ENCODE measurements at places on chromosomes 1 and 21.

DNA sequence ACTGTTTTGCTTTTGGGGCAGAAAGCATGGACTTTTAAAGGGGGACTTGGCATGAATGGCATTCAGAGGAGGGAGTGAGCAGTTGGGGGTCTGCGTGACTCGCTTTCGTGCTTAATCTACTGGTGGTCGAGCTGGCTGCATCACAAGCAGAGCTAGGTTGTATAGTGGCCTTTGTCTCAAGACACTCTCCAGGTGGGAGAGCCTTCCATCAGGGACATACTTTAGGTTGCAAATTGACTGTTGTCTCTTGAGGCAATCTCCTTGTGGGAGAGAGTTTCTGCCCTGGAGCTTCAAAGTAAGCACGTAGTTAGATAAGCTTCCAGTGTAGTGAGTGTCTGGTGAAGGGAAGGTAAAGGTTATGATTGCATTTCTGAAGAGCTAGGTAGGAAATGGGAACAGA lies 93.9 kb downstream of the C1orf21 start:
- no peak for DNase-seq

- DNase-seq = peak; percentile 33
Observed at GRCh38 chr1:42456754-42457089, 379 bp downstream of the PPCS start.

- peak; percentile 20 for DNase-seq
Observed at GRCh38 chr1:198018529-198018928, 101.4 kb downstream of the LHX9 start.

GRCh38 chr1:54129858-54130257 lies 22.9 kb downstream of the CDCP2 start:
- no peak for DNase-seq

DNA sequence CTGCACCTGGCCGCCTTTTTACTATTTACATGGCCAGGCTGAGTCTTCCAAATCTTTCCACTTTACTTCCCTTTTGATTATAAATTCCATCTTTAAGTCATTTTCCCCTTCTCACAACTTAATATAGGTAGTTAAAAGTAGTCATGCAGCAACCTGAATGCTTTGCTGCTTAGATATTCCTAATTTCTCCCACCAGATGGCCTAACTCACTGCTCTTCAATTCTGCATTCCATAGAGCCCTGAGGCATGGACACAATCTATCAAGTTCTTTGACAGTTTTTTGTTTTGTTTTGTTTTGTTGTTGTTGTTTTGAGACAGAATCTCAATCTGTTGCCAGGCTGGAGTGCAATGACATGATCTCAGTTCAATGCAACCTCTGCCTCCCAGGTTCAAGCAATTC lies 21.7 kb upstream of the FAAH start:
- DNase-seq = no peak

DNA sequence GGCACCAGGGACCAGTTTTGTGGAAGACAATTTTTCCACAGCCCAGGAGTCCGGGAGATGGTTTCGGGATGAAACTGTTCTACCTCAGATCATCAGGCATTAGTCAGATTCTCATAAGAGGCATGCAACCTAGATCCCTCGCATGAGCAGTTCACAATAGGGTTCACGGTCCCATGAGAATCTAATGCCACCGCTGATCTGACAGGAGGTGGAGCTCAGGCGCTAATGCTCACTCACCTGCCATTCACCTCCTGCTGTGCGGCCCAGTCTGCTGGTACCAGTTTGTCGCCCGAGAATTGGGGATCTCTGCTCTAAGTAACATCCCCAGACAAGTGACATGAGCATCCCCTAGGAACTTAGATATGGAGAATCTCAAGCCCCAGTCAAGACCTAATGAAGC lies 180.7 kb downstream of the COQ8A start:
- no peak for DNase-seq

- DNase-seq = no peak
Observed at GRCh38 chr1:66751160-66751559, 1.1 kb upstream of the DYNLT5 start.

GRCh38 chr1:3711780-3712451 lies 40.3 kb upstream of the CCDC27 start:
- DNase-seq = no peak

GRCh38 chr1:119732465-119733168 lies 20.9 kb downstream of the PHGDH start:
- DNase-seq = no peak

GRCh38 chr1:190476806-190477205 lies 858 bp downstream of the BRINP3 start:
- no peak for DNase-seq

DNA sequence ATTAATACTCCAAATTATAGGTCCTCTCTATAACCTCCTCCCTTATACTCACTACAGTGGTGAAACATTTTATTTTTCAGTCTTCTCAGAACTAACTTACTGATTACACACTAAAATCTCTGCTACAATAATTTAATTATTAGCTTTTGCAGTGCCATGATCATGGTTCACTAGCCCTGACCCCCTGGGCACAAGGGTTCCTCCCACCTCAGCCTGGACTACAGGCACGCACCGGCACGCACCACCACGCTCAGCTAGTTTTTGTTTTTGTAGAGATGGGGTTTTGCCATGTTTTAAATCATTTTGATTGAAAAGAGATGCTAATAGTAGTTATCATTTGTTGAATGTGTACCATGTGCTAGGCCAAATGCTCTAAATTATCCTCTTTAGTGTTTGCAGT lies 6.3 kb downstream of the PATJ start:
- DNase-seq = no peak

- no peak for DNase-seq
Observed at GRCh38 chr1:230277201-230278025, 148.7 kb downstream of the PGBD5 start.

- no peak for DNase-seq
Observed at GRCh38 chr21:26227130-26227529, 56.6 kb upstream of the APP start.

DNA sequence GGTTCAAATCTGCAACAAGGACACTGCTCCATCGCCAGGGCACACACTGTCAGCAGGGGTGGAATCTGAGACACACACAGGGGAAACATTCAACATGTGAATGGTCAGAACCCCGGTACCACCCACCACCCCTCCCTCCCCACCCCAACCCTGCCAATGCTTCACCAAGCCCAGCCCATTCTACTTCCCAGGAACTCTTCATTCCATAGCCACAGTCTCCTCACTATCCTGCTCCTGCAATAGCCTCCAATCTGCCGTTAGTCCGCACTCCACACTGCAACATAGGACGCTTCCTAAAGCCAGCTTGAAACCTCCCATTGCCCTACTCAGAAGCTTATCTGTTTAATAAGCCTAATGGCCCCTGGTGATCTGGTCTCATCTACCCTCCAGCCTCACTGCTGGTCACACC lies 7.5 kb upstream of the RAB3B start:
- no peak for DNase-seq

GRCh38 chr1:233707153-233707879 lies 93.4 kb downstream of the KCNK1 start:
- DNase-seq = peak; percentile 68

DNA sequence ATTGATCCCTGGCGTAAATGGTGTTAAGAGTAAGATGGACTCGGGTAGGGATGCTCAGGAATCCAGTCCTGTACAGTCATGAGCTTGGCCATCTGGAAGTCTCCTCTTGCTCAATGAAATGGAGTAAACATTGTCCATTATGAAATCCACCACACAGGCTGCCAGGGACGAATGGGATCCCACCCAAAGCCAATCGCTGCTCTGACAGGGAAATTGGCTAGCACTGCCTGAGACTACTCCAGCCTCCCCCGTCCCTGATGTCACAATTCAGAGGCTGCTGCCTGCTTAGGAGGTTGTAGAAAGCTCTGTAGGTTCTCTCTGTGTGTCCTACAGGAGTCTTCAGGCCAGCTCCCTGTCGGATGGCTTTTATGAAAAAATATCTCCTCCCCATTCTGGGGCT lies at the start of gene HSD11B1:
Gene HSD11B1 (plus strand): TSS at position 263 of the 400 bp plus-strand sequence. CDS start 97 bp downstream, at position 360.
- DNase-seq = no peak

DNA sequence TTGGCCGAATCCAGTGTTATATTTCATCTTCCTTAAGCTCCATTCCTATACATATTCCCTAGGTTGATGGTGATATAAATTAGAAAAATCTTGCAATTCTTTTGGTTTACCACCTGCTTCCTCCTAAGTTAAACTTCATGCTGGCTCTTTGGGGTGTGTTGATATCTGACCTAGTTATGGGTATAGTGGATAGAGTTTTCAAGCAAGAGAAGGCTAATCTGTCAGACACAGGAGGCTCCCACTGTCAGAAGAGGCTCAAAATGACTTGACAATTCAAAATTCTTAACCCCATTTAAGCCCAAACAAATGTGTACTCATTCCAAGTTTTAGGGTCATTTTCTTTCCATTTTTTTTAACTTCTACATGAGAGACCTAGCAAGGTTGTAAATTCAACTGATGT lies 8.5 kb upstream of the SLC35D1 start:
- no peak for DNase-seq

DNA sequence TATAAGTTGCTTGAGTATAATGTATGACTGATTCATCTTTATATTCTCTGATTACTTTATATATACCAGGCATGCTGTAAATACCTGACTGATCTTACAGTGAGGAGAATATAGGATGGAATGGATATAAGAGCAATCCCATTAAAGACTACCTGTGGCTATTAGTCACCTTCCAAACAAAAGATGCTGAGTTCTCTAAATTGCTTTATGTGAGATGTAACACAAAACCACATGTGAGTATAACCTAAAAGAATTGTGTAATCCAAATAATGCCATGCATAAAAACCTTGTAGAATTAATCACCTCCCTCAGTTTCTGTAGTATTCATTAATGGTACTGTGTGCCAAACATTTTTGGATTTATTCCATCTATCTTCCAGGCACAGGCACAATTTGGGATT lies 134.6 kb upstream of the LRRC7 start:
- DNase-seq = no peak

- DNase-seq = no peak
Observed at GRCh38 chr1:220885971-220886370, 6.7 kb downstream of the HLX start.

- DNase-seq = no peak
Observed at GRCh38 chr1:30727824-30728223, 4.4 kb upstream of the MATN1 start.

DNA sequence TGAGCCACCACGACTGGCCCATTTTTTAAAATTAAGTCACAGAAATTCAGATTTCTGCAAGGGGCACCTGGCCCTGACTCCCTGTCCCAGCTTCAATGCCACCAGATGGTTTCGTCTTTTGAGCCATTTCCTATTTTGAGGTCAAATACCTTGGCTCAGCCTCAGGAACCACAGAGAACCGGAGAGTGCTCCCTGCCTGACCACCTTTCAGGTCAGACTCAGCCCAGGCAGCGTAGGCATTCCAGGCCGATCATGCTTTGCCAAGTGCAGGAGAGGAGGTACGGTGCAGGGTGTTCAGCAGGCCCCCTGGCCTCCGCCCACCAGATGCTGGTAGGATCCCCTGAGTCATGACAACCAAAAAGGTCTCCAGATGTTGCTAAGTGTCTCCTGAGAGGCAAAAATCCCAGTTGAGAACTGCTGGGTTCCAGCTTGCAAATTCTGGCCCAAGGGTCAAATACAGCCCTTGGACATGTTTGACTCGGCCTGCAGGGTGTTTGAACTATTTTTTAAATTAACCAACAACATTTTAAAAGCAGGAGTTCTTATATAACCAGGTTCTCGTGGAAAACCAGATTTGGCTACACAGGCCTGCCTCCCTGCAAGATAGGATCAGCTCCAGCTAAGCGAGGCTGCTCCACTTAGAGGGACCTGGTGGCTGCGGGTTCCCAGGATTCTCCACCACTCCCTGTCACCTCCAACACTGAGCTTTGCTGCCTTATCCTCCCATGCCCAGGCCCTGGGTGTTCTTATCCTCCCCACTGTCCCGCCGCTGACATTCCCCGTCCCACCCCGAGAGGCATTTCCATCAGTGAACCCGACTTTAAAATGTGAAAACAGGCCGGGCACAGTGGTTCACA lies 61.9 kb upstream of the TARDBP start:
- DNase-seq = no peak

- no peak for DNase-seq
Observed at GRCh38 chr1:232123775-232124659, 497.4 kb downstream of the DISC1 start.

GRCh38 chr1:101264697-101265096 lies 27.9 kb downstream of the S1PR1 start:
- DNase-seq = no peak

GRCh38 chr21:36325373-36326010 lies 5.5 kb downstream of the MORC3 start:
- no peak for DNase-seq

- no peak for DNase-seq
Observed at GRCh38 chr1:59139396-59139795, 157.5 kb upstream of the FGGY start.

DNA sequence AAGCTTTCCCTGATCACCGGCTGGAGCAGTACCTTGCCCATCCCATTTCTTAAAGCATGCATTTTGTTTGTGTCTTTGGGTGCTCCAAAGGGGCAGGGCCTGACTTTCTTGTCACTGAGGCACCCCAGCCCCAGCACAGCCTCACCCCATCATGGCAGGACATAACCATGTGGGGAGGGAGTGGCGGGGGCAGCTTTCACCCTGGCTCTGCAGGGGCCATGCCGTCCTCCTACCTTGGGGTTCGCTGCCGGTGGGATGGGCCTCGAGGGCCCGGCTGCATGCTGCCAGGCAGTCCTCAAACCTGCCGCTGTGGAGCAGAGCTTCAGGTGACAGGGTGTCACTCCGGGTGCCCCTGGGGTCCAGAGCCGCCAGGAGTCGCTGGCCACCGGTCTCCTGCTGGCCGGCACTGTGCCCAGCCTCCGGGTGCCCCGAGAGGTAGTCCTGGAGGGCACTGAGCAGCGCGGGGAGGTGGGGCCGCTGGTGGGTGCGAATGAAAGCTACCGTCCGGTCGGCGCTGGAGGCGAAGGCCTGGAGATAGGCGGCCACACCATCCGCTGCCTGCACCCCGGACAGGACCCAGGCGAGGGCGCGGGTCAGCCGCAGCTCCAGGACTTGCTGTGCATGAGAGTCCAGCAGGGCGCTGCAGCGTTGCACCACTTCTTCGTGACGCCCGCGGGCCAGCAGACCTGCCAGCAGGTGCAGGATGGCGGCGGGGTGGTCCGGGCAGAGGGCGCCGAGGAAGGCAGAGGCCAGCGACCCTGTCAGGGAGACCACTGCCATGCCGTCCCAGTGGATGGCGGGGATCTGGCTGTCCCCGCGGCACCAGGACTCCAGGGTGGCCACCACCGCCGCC lies 1.5 kb downstream of the TTC34 start:
- no peak for DNase-seq

DNA sequence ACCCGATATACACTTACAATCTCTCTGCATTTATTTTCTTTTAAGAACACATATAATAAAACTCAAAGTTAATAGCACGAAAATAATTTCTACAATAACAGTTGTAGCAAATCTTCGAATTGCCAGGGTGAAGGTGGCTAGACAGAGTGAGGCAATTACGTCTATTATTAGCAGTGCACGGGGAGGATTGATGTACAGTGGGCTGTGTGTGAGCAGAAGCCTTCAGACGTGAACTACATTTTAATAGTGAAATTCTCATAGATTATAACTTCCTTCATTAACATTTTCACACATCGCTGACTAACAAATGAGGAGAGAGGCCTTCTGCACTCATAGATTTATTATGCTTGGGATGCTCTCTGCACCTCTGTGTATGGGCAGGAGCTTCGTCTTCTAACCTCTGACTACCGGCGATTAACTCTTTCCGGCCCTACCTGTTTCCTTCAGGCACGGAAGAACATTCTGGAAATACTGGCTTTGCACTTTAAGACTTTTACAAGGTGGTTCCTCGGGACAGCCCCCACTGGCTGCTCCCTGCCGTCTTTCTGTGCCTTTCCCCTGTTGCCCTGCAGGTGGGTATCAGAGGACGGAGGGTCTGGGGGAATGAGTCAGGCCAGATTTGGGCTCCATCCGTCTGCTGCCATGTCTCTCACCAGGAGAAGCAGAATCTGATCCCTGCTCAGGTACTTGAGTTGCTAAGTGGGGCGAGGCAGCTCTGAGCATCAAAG lies 200.5 kb downstream of the CAMTA1 start:
- DNase-seq = no peak
